HepG2 (cell line): ENCODE measurements at places on chromosomes 13 and 19.

DNA sequence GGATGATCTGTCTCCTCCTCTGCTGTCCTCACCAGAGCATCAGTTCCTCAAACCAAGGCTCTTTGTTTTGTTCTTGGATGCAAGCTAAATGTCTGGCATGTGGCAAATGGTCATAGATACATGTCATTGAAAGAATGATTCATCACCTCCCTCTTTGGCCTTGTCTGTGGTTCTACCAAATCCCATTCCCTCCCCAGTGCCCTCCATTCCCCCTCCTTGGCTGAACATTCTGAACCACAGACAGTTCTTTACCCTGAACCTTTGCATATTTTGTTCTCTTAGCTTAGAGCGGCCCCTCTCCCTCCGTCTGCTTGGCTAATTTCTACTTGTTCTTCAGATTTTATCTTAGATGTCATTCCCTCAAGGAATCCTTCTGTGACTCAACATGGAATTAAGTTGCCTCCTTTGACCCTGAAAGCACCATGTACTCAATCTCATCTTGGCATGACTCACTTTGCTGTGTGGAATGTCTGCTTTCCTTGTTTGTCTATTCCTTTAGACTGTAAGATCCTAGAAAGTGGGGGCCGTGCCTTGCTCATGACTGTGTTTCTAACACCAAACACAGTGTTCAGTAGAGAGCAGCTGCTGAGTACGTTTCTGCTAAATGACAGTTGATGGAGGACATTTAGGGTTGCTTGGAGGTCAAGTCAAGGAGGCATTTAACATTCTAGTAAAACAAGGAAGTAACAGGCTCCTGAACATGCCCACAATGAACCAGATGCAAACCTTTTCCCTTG is 8.1 kb downstream of the ALOX5AP start:
- DNase-seq, result peak; percentile 10

DNA sequence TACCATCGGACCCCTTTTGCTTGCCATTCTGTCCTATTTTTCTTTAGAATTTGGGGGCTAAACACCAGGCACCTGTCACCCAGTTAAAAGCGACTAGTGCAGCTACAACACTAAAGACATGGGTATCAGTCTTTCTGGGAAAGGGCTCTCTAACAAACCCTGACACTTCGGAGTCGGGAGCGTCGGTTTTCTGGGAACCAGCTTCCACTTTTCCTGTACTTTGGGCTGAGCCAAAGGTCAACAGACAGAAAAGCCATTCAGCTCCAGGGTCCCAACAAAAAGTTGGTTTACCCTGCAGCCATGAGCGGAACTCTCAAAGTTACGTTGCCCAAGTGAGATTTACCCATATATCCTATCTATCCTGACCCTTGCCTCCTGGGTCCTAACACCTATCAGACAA is 337.0 kb upstream of the SLITRK5 start:
- DNase-seq, result no peak

DNA sequence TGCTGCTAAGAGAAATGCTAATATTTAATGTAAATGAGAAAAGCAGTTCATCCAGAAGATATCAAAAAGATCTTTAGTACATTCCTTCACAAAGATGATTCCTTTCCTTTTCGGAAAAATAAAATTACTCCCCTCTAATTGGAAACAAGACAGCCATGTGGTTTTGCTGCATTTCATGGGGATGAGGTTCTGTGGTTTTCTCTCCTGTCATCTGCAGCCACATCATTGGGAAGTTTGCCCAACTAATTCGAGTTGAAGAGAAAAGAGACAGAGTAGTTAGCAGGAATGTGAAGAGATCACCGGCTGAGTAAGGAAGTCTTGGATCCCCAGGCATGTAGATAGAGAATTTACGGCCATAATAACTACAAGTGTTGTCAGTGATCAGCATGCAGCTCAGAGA is 122.1 kb downstream of the CYSLTR2 start:
- no peak for DNase-seq

DNA sequence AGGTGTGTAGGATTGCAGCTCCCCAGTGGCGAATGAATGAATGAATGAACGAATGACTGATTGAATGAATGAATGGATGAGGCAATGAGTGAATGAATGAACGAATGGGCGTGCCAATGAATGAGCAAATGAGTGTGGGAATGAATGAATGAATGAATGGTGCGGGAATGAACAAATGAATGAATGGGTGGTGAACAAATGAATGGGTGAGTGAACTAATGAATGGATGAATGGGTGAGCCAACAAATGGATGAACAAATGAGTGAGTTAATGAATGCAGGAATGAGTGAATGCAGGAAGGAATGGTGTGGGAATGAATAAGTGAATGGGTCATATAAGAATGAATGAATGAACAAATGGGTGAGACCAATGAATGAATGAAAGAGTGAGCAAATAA is 14.7 kb downstream of the ANKRD24 start:
- DNase-seq, result no peak

- no peak for DNase-seq
Measured at GRCh38 chr13:103436057-103436654, 369.9 kb upstream of the SLC10A2 start.

GRCh38 chr13:49791711-49792549 is 552 bp downstream of the KPNA3 start:
- no peak for DNase-seq

DNA sequence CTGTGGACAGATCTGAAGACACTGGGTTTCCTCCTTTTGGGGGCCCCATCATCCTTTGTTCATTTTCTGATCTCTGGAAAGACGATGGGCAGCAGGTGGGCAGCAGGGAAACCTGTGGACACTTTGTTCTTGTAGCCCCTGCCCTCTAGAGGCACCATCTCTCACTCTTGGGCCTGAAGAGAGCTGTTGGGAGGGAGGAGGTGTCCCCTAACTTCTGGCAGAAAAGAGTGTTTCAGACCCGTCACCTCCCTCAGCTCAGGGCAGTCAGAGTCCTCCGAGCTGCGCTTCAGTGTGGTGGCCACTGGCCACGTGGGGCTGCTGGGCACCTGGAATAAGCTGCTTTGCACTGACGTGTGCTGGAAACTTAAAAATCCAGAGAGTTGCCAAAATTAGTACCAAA is 26.9 kb upstream of the RNF17 start:
- no peak for DNase-seq

- DNase-seq, result peak; percentile 20
Measured at GRCh38 chr13:23621316-23621645, 51.1 kb downstream of the TNFRSF19 start.
